Dermis lymphatic vessel endothelial cell (primary cell): ENCODE measurements at places on chromosomes 11 and 22. TPM values are rescaled to one million over a fixed set of nuclear protein-coding genes. Genes with fewer than 3 reads are reported as not detected.

Gene CCDC87
- total RNA-seq = 0.11 and 0.17 TPM in 2 replicates

Gene ISX
- total RNA-seq = not detected in 2 replicates

Gene MYBPC3
- not detected in 2 replicates for total RNA-seq

Gene CASTOR1
- 7.5 and 8.1 TPM in 2 replicates for total RNA-seq

Gene C1QTNF5
- 80.2 and 89.1 TPM in 2 replicates for total RNA-seq

Gene CPT1B
- total RNA-seq = 2.0 and 2.2 TPM in 2 replicates

Gene DAGLA
- total RNA-seq = 1.6 and 1.7 TPM in 2 replicates

Gene ALDH3B1
- 0.52 and 0.87 TPM in 2 replicates for total RNA-seq

Gene SPATA19
- not detected in 2 replicates for total RNA-seq

Gene CD6
- total RNA-seq = not detected in 2 replicates

Gene FOSL1
- total RNA-seq = 0.76 and 1.5 TPM in 2 replicates

Gene LAYN
- total RNA-seq = 146 and 171 TPM in 2 replicates

Gene TRIM6
- total RNA-seq = 0.43 and 1.5 TPM in 2 replicates

Gene GRK2
- 22.9 and 26.1 TPM in 2 replicates for total RNA-seq

Gene TCN1
- under 0.01 TPM in 1 of 2 replicates, not detected in the other for total RNA-seq

Gene CHRDL2
- 0.77 and 1.7 TPM in 2 replicates for total RNA-seq

Gene OR8G5
- not detected in 2 replicates for total RNA-seq

Gene C11orf52
- 0.52 and 0.54 TPM in 2 replicates for total RNA-seq

Gene C11orf86
- total RNA-seq = not detected in 2 replicates

Gene VPREB1
- total RNA-seq = not detected in 2 replicates

Gene LYVE1
- 208 and 386 TPM in 2 replicates for total RNA-seq

Gene SHISAL1
- under 0.01 TPM in 2 replicates for total RNA-seq

Gene CST6
- total RNA-seq = 0.11 and 0.34 TPM in 2 replicates

Gene GPR83
- under 0.01 TPM in 1 of 2 replicates, not detected in the other for total RNA-seq

Gene KCNK7
- under 0.01 and 0.17 TPM in 2 replicates for total RNA-seq

Gene ANO9
- 0.69 and 0.76 TPM in 2 replicates for total RNA-seq

Gene OR51B2
- not detected in 2 replicates for total RNA-seq

Gene OSM
- total RNA-seq = not detected in 2 replicates

Gene CDC42EP1
- total RNA-seq = 6.9 and 8.2 TPM in 2 replicates

Gene MIF
- 163 and 279 TPM in 2 replicates for total RNA-seq

Gene FAM83F
- total RNA-seq = not detected in 2 replicates

Gene ASCL2
- not detected in 2 replicates for total RNA-seq
